ENCODE measurements at places on chromosomes 3 and 15.

GRCh38 chr15:40770147-40770721, 454 bp downstream of the C15orf62 start:
- DNase-seq, result no peak

- DNase-seq, result no peak
Observed at GRCh38 chr15:89034305-89034704, 54.0 kb upstream of the ABHD2 start.

DNA sequence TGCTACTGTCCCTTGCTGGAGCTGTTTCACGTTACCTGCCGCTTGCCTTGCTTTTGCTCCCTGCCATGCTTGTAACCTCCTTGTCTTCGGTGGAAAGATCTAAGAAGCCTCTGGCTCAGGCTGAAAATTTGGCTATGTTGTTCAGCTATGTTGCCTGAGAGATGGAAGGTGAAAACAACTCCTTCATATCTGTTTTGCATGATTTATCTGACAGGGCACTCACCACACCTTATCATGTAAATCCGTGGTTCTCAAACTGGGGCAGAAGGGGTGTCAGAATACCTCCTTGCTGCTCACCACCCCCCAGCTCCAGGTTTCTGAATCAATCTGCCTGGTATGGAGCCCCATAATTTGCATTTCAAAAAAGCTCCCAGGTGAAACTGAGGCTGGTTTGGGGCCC, 6.5 kb upstream of the CORO2B start:
- no peak for DNase-seq

DNA sequence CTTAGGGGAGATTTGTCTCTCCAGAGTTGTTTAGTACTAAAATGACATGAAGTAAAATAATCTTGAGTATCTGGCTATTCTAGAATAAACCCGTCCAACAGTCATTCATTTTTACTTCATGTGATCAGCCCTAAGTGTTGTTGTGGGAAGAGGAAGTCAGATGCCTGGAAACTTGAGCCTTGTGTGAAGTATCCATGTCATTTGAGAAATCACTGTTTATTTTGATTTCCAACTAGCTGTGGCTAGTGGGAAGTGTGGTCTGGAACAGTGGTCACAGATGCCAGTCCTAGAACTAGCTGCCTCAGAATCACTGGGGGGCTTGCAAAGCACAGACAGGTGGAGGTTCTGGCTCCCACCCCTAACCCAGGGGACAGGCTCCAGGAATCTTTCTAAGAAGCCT, 77.7 kb upstream of the LIMD1 start:
- no peak for DNase-seq

DNA sequence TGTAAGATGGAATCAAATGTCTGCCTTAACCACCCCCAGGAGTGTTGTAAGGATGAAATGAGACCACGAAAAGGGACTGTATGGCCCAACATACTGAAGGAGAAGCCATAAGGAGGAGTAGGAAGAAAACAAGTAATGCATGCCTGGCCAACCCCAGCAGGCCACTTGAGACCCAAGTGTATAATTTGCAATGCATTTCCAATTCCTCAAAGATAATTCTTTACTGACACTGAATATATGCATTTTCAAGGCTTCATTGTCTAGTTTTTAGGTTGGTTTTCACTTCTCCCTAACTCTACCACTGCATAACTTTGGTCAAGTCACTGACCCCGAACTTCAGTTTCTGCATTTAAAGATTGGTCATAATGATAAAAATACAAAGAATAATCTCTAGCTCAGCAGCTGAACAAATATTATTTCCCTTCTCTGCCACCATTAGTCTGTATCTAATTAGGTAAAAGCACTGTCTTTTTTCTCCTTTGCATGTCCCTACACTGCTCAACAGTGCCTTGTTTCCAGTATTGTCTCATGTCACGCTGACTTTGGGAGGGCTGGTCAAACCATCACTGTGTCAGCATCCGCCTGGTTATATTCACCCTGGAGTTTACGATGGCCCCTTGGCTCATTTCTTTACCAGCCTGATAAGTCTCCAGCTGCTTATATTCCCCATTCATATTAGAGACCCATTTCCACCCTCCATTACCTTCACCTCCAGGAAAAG, 378.6 kb downstream of the NTRK3 start:
- DNase-seq, result no peak

GRCh38 chr3:133506215-133506901, 67.1 kb upstream of the CDV3 start:
- no peak for DNase-seq

GRCh38 chr3:149771652-149772271, 19.5 kb upstream of the COMMD2 start:
- no peak for DNase-seq

DNA sequence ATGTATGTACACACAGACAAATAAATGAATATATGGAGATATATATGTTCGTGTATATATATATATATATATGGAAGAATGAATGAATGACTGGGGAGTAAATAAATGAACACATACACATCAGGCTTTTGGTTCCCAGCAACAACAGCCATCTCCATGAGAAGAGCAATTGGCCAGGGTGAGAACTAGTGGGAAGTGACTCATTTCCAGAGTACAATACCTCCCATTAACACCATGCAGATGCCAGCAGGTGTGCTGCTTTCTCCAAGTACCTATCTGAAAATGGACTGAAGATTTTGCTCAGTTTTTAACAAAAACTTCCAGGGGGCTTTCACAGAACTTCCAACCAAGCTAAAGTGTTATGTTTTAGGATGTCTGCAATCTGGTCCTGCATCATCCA, 179.8 kb upstream of the SLC2A2 start:
- no peak for DNase-seq

Measured in stimulated activated CD4-positive, alpha-beta T cell treated with anti-CD3 and anti-CD28 coated beads, Interleukin-1b, Interleukin-23, amount 100 ng/mL, for 1 hour (primary cell).